ENCODE measurements at places on chromosomes 6 and 20.

DNA sequence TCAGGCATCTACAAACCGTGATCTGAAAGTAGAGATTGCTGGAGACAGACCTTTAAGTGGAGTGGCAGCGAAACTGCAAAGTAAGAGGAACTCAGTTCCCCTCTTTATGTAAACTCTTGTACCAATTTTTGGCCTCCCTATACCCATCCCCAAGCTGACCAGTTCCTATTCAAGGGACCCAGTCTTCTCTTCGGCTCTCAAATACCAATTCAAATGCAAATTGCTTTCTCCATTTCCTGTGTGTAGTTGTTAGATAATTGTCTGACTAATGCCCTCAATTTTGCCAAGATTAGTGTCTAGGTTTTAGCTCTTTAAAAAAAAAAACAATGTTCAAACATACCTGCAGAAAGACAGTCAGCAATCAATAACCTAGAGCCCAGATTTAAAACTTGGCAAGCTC, 150.9 kb downstream of the EYA4 start:
- DNase-seq = no peak

GRCh38 chr6:84026721-84027164, 6.8 kb upstream of the MRAP2 start:
- no peak for DNase-seq

DNA sequence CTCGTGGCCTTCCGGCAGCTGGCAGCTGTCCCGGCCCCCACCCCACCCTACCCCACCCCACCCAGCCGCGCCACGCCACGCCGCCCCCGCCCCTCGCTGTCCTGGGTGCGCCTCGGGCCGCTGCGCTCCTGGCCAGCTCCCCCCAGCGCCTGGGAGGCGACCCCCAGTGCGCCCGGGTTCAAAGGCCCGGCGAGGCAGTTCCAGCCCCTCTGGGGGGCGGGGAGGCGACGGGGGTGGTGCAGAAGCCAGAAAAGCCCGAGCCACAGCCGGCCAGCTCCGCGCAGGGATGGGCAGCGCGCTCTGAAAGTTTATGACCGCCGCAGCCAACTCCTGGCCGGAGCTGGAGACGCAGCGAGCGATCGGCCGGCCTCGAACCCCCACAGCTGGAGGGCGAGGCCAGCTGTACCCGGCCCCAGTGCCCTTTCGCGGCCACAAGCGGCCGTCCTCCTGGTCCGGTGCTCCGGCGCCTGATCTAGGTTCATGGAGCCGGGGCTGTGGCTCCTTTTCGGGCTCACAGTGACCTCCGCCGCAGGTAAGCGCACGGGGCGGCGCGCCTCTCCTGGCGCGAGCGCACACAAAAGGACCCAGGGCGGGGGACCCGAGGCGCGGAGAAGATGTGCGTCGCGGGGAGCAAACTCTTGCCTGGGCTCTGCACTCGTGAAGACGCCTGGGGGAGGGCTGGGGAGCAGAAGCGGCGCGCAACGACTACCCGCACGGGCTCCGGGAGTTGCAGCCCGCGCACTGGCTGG, at the start of gene EDN3:
EDN3 (plus strand) TSS at position 279 of the 749 bp plus-strand sequence; CDS start at position 481, 202 bp downstream.
- no peak for DNase-seq

GRCh38 chr6:39958947-39959346, 24.7 kb upstream of the MOCS1 start:
- DNase-seq = no peak

- no peak for DNase-seq
Observed at GRCh38 chr6:160678744-160679401, 14.8 kb upstream of the LPA start.

- no peak for DNase-seq
Observed at GRCh38 chr20:46670585-46671584, 18.4 kb downstream of the TP53RK start.

DNA sequence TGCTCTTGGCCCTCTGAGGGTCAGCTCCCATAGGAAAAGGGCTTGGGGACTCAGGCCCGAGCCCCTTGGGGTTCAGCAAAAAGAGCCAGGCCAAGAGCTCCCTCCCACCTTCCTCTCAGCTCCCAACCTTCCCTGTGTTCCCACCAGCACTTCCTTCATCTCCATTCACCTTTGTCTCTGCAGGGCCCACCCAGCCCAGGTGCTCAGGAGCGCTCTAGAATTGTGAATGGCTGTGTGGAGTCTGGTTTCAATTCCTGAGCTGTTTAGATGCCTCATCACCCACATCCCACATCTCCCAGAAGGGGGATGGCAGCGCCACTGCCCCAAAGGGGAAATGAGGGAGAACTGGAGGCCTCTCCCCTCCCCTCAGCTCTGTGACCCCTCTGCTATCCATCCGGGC, 7.7 kb downstream of the GRM4 start:
- no peak for DNase-seq

DNA sequence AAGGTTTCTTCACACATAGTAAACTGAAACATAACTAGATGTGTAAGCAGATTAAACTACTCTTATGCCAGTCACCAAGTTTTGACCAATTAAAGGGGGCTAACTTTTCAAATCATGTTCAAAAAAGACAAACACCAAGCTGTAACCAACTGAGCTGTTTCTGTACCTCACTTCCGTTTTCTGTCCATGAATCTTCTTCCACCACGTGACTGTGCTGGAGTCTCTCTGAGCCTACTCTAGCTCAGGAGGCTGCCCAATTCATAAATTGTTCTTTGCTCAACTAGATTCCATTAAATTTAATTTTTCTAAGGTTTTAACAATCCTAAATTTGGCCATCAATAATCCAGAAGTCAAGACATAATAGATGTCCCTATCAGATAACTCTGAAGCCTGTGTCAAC, 229.4 kb downstream of the FNDC1 start:
- no peak for DNase-seq

- no peak for DNase-seq
Observed at GRCh38 chr6:1387876-1388629, 1.3 kb upstream of the FOXF2 start.

GRCh38 chr6:43509142-43509983, 783 bp downstream of the LRRC73 start:
- DNase-seq = no peak

- no peak for DNase-seq
Observed at GRCh38 chr20:37807471-37808232, 95.3 kb upstream of the VSTM2L start.

- DNase-seq = no peak
Observed at GRCh38 chr6:35300848-35301247, 3.2 kb downstream of the DEF6 start.

DNA sequence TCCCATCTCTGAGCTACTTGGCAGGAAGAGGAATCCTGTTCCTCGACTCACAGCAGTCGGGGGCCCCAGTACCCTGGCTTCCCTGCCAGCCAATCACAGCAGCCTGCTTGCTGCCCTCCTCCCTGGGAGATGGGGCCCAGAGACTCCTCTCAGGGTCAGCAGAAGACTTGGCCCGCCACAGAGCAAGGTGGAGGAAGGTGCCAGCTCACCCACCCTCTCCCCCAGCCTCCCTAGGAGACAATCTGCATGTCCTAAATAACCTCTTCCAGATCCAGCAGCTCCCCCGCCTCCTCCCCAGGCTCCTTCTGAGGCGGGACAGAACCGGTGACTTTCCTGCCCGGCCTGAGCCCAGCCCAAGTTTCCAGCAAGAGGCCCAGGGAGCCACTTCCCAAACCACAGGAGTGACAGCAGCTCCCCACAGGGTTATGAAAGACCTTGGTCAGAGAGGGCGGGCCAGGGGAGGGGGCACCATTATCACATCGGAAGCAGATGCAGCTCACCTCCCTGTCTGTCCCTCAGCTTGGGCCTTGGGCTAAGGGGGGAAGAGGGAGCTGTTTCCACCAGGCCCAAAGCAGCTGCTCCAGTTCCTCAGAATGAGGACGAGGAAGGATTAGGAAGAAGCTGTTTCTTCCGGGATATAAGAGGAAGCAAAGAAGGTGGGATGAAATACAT, 2.3 kb downstream of the CCND3 start:
- no peak for DNase-seq

DNA sequence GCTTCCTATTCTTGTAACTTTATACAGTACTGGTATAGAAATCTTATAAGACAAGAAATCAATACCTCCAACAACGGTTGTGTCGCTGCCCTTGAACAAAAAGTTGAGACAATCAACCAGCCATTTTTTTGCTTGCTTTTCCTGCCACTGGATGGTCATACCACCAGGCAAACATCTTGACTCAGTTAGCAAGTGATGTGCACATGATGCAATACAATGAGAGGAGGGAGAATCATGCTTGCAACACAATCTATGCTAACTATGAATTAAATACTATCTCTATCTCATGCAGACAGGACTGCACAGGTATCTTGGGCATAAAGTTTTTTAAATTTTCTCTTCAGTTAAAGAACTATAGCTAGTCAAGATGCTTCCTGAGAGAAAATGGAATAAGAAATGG, 877.7 kb upstream of the CITED2 start:
- DNase-seq = no peak

DNA sequence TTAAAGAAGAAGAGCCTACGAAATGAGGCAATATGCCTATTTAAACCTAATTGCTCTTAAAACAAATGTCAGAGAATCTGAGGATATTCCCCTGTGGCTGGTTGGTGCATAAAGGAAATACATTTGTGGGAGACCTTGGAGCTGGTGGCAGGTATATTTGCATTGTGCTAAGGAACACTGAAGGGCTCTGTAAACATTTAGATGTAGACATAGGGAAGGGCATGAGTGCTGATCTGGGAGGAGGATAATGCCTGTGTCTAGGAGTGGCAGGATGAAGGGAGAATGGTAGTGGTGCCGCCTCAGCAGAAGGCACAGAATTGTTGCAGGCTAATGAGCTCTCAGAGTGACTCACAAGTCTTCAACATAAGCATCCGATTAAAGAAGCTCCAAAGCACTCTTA, 85.8 kb downstream of the CD164 start:
- no peak for DNase-seq

- no peak for DNase-seq
Observed at GRCh38 chr6:7215798-7216231, 97.2 kb downstream of the SSR1 start.

DNA sequence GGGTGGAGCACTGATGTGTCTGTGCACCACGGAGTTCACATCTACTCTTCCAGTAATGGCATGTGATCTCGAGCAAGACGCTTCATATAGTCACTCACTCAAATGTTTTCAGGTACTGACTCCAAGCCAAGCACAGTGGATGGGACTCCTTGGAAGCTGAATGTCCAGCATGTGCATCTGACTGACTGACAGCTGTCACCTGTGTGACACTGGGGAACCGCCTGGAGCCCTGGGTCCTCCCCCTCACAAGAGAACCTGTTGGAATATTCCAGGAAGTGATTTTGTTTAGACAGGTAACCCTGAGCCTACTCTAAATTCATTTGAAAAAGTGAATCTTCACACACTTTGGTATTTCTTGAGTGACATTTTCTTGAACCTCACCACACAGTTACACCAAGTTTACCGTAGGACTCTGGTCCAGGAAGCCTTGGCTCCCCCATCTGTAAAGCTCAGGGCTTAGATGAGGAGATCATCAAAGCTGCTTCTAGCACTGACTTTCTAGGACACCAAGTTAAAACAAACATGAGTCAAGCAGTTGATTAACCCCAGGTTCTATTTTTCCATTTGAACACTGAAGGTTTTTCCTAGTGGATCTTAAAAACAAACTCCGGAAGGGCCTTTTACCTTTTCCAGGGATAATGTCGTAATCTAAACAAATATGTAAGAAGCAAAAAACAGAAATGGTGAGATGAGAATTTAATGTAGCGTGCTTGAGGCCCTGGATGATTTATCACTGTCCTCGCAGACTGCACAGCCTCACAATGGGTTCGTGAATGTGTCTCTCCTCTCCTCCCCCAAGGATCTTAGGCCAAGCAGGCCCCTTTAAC, 50.1 kb downstream of the EDN3 start:
- no peak for DNase-seq

- DNase-seq = no peak
Observed at GRCh38 chr20:62472138-62472940, 3.5 kb downstream of the GATA5 start.

DNA sequence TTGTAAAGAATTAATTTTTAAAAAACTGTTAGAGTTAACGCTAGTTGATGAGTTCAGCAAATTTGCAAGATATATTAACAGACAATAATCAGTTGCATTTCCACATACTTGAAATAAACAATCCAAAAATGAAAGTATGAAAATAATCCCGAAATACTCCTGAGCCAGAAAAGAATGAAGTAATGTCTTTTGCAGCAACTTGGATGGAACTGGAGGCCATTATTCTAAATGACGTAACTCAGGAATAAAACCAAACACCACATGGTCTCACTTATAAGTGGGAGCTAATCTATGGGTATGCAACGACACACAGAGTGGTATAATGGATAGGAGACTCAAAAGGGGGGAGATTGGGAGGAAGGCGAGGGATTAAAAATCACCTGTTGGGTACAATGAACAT, 872.9 kb upstream of the GJE1 start:
- no peak for DNase-seq

GRCh38 chr20:9353180-9353915, 161.0 kb upstream of the LAMP5 start:
- DNase-seq = no peak

- no peak for DNase-seq
Observed at GRCh38 chr6:9594746-9595145, 820.1 kb downstream of the TFAP2A start.

GRCh38 chr6:1562171-1562955, 47.4 kb upstream of the FOXC1 start:
- no peak for DNase-seq

DNA sequence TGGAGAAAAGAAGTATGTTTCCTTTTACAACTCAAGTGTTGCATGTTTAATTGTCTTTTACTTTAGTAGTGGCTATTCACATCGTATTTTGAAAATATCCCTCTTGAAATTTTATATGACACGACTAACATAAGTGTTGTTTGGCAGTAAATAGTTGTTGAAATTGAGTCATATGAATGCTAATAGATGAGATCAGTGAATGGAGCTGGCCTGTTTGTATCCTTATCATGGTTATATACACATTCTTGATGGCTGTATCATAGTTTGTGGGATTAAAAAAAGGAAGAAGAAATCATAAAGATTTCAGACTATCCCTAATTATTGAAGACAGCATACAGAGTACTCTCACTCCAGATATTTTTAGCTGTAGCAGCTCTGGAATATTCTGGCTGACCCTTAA, 8.2 kb upstream of the RAE1 start:
- DNase-seq = no peak

- peak; percentile 77 for DNase-seq
Observed at GRCh38 chr6:134178161-134179044, 126.0 kb upstream of the SLC2A12 start.

DNA sequence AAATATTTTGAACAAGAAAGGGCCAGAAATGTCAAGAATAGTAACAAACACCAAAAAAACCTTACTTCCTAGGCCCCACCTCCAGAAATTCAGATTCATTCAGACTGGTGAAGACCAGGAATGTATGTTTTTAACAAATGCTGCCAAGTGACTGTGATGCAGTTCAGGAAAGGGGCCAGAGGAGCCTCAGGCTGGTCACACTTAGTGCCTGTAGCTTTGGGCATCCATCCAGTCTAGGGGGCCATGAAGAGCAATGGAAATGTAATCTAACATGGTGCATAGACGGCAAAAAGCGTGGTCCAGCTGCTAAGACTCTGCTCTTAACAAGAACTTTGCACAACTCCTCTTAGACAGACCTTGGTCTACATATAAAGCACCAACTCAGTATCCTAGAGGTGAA, 7.1 kb downstream of the GJA1 start:
- no peak for DNase-seq

GRCh38 chr6:15374119-15374518, 128.2 kb downstream of the JARID2 start:
- no peak for DNase-seq

- DNase-seq = no peak
Observed at GRCh38 chr6:72425003-72425681, 196.7 kb upstream of the KCNQ5 start.

- no peak for DNase-seq
Observed at GRCh38 chr6:92122746-92123145, 1296.6 kb downstream of the EPHA7 start.

- DNase-seq = no peak
Observed at GRCh38 chr6:140554421-140554820, 1180.0 kb upstream of the CITED2 start.

All from stimulated activated CD8-positive, alpha-beta memory T cell treated with anti-CD3 and anti-CD28 coated beads, Interleukin-7, amount 100 ng/mL, for 4 hours (primary cell).